Mucosa of gallbladder (tissue), 1 donor: ENCODE measurements at places on chromosomes 2 and 18. TPM values are rescaled to one million over a fixed set of nuclear protein-coding genes. Genes with fewer than 3 reads are reported as not detected.

The IL18R1 gene
- 6.2 TPM for total RNA-seq

DNA sequence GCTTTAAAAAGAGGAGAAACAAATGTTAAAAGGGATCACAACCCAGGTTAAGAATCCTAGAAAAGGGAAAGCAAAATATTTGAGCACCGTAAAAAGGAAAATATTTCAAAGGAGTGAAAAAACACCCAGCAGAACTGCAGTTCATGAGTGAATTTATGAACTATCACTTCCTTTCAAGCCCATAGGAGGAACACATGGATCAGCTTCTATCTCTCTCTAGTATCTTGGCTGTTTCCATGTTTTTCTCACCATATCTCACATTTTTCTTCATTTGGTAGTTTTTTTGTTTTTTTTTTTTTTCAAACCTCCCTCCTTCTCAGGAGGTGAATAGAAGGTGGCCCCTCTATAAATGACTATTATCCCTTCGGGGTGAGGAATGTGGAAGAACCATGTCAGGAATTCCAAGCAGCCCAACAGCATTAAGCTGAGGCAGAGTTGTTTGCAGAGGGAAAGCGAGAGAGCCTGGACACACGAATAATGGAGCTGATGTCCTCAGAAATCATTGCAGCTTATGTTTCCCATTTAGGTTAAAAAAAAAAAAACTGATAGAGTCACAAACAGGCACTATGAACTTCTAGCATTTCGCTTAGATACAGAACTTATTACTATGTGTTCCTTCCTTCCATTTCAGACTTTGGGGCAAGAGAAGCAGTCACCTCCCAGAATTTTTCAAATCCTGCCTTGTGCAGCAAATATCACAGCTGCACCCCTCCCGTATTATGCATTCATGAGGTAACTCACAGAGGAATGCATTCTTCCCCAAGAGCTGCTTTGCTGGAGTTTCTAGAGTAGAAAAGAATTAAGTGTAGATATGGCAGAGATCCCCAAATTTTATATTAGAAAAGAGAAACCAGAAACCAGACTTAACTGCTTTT is 315.6 kb downstream of the IRS1 start:
- DNase-seq = no peak

GRCh38 chr2:235458839-235459273 is 35.0 kb upstream of the AGAP1 start:
- DNase-seq = peak; percentile 78

The SLC11A1 gene
- 15.1 TPM for total RNA-seq

The SCYGR4 gene
- not detected for total RNA-seq

- no peak for DNase-seq
These were observed 21.8 kb downstream of the PRELID3A start for GRCh38 chr18:12429556-12429955.

GRCh38 chr2:221166292-221166691 is 405.8 kb downstream of the EPHA4 start:
- DNase-seq = no peak

DNA sequence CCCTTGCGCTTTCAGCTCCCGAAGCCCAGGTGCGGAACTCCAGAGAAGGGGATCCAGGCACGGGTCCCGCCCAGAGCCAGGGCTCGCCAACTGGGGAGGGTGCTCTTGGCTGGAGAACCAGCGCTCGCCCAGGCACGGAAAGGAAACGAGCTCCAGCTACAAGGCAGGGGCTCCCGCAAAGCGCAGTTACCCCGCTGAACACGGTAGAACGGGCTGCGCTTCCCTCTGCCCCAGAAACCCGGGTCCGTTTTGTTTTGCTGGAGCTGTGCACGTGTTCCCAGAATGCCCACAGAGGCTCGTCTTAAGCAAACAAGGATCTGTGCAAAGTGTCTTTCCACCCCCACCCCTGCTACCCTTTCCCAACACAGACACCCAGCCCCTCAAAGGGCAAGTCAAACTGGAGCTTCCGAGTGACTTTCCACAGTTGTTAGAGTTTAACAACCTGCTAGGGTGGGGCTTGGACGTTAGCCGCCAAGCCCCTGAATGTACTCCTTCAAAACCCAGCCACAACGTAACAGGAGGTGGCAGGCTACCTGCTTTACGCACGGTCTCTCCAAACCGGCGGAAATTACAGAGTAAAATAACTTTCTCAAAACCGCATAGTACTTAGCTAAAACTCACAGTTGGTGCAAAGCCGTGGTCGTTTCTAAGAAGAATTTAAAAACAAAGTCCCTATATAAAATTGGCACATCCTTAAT is 775 bp downstream of the RNF125 start:
- peak; percentile 31 for DNase-seq

DNA sequence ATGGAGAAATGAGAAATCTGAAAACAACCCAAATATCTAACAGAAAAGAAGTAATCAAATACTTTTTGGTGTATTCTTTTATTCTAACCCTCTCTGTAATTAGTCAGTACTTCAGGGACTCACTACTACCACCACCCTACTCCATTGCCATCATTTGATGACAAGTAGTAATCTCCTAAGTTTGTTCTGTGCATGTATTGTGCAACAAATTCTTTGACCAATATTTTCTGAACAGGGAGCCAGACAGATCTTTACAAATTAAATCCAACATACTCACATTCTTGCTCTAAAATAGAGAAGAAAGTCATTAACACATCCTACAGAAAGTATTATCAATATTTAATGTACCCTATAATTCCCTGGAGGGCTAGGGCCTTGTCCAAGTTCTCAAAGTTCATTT is 1416.4 kb downstream of the DSC3 start:
- DNase-seq = no peak

GRCh38 chr2:30706534-30707303 is 100.5 kb downstream of the CAPN13 start:
- peak; percentile 72 for DNase-seq

- DNase-seq = no peak
These were observed 235.7 kb downstream of the AGAP1 start for GRCh38 chr2:235729557-235729947.

The TTR gene
- total RNA-seq = 159 TPM

GRCh38 chr2:62938126-62938525 is 112.5 kb upstream of the OTX1 start:
- no peak for DNase-seq

The MOCOS gene
- total RNA-seq = 7.5 TPM
